RPMI7951 (cell line): ENCODE measurements at places on chromosomes 2 and 18.
A peak's percentile ranks its signal among the peaks of the same experiment; 100 is the strongest.

DNA sequence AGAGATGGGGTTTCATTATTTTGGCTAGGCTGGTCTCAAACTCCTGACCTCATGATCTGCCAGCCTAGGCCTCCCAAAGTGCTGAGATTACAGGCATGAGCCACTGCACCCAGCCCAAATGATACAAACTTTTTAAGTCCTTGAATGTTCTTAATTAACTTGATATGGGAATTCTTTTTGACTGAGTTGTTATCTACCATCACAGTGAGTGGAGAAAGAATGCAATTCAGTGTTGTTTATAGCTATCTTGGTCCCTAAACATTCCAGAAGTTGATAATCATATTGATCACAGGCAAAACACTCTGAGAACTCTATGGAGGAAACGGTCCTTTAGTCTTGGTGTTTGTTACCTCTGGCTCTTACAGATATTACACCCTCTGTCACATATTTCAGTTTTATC lies 1072.5 kb downstream of the SUCLG1 start:
- no peak for DNase-seq

DNA sequence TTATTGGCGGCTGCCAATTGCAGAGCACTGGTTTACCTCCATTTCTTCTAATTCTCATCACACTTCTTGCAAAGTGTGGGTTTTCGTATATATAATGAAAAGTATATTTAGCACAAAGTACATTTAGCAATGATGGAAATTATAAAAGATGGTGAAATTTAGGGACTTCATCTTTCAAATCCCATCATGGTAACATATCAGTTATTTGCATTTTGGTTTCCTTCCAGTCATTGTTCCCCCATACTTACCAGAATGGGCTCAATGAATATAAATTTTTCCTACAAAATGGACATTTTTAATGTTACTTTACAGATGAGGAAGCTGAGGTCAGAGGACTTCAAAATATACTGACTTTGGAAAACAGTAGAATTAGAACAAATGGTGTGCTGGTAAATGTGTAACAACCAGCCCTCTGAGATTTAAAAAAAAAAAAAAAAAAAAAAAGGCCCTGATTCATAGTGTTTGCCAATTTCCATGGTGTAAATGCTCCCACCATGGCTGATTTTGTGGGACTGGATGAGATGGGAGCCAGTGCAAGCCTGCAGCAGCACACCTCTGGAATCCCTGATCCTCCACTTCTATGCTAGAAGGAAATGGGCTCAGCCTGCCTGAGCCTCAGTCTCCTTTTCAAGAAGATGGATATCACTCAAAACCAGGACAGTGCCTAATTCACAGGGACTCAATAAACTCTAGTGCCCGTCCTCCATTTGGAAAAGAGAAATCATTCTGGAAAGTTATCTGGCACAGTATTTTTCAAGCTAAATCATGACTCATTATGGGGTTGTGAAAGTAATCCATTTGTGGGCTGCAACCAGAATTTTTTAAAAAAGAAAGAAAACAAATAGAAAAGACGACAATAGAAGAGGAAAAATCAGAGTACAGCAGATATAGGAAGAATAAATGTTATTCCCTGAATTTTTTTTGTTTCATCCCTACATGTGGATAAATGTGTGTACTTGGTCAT lies 34.0 kb downstream of the LBH start:
- DNase-seq: no peak

- DNase-seq: peak; percentile 40
Measured at GRCh38 chr2:73110168-73111072, 2.3 kb downstream of the RAB11FIP5 start.

GRCh38 chr2:112656679-112657078 lies 10.9 kb downstream of the SLC20A1 start:
- DNase-seq: no peak

- DNase-seq: peak; percentile 21
Measured at GRCh38 chr2:30112561-30112960, 34.2 kb upstream of the YPEL5 start.

- no peak for DNase-seq
Measured at GRCh38 chr2:39686456-39686855, 20.7 kb downstream of the TMEM178A start.

GRCh38 chr2:86577817-86578456 lies 14.7 kb upstream of the CHMP3 start:
- no peak for DNase-seq
